ENCODE measurements at places on chromosomes 16 and 17.

DNA sequence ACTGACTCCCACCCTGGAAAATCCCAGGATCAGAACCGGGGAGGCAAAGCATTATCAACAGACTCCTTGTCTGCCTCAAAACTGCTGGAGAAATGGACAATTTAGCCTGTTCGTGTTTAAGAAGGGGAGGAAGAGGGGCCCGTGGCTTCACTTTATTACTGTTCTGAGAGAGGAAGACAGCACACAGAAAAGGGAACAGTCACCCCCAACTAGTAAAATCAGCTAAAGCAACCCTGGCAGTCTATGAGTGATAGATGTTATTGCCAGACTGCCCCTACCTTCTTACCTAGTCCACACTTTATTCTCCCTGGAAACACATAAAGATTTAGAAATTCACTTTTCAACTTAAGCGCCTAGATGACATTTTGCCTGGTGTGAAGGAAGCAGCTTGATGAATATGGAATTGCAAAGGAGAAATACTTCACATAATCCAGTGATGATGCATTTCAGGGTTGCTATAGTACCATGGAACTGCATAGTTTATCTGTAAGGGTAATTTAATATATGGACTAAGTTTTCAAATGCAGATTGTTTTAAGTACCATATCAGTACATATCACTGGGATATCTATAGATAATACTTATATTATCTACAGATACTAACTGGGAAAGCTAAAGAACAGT is 36.9 kb upstream of the TRAP1 start:
- DNase-seq, result no peak

DNA sequence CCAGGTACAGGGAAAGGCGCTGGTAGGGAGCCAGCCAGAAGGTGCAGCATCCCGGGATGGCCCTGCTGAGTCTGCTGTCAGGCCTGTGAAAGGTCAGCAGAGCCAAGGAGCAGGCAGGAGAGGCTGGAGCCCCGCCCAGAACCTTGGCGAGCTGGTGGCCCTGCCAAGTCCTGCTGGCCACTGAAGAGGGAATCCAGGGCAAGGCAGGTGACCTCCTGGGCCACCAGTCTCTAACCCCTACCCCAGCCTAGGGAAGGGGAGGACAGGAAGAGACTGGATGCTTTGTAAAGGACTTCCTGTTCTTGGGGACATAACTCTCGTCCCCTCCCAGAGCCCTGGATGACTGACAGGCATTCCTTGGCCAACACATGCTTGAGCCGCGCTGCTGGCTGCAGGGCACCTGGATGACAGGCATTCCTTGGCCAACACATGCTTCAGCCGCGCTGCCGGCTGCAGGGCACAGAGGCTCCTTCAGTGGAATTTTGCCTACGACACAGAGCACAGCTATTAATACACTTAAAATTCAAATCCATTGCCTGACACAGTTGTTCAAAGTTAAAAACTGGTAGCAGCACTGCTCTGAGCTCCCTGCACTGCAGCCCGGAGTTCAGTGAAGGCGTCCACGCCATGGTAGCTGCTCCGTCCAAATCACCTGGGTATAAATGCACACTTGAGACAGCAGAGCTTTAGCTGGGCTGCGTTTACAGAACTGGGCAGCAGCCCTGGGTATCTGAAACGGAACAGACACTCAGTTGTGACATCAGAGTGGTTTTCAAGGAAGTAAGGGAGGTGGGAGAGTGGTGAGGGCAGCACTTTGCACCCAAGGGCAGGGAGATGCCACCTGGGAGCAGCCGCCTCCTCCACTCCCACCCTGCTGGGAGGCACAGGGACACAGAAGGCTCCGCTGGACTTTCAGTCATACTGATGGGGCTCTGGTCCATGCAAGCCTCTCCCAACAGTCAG is 2.0 kb upstream of the BRICD5 start:
- peak; percentile 46 for DNase-seq

DNA sequence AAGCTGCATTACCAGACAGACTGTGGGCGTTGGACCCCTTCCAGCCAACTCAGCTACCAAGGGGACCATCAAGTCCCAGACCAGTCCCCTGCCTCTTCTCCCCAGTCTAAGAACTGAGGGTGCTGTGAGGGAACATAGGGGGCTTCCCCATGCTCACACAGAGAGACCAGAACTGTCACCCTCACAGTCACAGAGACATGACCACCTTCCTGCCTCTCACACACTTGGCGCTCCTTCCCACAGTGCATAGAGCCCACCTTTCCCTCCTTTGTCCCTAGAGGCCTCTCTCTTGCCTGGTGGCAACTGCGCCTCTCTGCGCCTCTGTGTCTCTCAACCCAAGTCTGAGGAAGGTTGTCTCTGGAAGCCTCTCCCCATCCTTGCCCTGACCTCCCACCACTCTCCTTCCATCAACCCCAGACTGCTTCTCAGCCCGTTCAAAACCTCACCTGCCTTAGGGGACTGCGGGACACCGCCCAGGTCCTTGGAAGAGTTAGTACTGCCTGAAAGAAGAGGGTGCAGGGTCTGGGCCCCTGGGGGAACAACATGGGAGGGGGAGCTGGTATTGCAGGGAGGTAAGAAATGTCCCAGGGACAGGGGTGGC is 6.1 kb upstream of the LHX1 start:
- DNase-seq, result no peak

- peak; percentile 54 for DNase-seq
Measured at GRCh38 chr17:49646391-49647255, 31.3 kb downstream of the SPOP start.

DNA sequence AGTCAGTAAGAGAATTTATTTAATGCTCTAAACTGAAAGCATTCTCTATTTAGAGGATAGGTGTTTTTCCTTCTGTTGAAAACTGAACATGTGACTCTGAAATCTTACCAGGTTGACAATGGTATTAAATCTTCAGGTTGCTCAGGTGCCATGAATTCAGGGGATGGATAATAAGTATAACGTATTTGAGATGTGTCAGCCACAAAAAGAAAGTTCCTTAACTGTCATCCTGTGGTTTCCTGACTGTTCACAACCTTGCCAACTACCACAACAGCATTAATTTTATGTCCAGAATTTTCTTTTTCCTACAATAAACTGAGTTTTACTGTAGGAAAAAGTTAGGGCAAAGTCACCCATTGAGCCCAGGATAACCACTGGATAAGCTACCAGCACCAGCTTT is 243.3 kb upstream of the PSMD7 start:
- DNase-seq, result no peak

GRCh38 chr16:23999663-24000062 is 163.9 kb downstream of the PRKCB start:
- DNase-seq, result peak; percentile 8

DNA sequence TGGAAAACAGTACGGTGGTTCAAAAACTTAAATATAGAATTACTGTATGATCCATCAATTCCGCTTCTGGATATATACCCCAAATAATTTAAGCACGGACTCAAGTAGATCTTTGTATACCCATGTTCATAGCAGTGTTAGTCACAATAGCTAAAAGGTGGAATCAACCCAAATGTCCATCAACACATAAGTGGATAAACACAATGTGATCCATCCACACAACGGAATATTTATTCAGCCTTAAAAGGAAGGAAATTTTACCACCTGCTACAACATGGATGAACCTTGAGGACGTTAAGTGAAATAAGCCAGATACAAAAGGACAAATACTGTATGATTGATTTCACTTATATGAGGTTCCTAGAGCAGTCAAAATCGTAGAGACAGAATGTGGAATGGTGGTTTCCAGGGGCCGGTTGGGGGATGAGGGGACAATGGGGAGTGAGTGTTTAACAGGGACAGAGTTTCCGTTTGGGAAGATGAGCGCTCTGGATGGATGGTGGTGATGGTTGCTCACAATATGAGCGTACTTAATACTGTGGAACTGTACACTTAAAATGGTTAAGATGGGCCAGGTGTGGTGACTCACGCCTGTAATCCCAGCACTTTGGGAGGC is 5.4 kb upstream of the RNF222 start:
- DNase-seq, result no peak

- DNase-seq, result no peak
Measured at GRCh38 chr17:5672141-5672540, 87.8 kb upstream of the NLRP1 start.

- no peak for DNase-seq
Measured at GRCh38 chr16:89395150-89396142, 94.9 kb downstream of the ANKRD11 start.

GRCh38 chr16:86288716-86289294 is 221.5 kb upstream of the FOXF1 start:
- no peak for DNase-seq

- DNase-seq, result no peak
Measured at GRCh38 chr16:68234188-68235107, 1.5 kb downstream of the ESRP2 start.

DNA sequence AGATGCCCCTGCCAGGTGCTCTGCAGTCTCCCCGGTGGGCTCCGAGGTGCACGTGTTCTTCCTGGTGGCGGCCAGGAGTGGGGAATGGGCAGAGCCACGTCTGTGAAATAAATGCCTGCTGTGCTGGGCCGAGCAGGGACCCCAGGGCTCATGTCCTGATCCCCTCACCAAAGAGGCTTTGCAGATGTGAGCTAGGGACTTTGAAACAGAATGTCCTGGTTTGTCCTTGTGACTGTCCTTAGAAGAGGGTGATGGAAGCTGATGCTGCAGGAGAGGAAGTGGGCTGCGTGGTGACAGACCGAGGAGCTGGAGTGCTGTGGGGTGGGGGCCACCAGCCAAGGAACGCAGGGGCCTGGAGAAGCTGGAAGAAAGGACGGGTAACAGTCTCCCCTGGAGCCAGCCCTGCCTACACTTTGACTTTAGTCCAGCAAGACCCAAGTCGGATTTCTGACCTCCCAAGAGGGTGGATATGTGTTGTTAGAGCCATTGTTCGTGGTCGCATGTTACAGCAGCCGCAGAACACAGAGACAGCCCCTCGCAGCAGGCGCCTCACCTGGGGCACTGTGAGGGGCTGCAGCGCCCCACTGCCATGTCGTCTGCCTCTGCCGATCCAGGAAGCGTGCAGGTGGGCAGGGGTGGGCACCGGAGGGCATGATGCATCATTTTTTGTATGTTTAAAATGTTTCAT is 217.9 kb upstream of the CIBAR2 start:
- no peak for DNase-seq

DNA sequence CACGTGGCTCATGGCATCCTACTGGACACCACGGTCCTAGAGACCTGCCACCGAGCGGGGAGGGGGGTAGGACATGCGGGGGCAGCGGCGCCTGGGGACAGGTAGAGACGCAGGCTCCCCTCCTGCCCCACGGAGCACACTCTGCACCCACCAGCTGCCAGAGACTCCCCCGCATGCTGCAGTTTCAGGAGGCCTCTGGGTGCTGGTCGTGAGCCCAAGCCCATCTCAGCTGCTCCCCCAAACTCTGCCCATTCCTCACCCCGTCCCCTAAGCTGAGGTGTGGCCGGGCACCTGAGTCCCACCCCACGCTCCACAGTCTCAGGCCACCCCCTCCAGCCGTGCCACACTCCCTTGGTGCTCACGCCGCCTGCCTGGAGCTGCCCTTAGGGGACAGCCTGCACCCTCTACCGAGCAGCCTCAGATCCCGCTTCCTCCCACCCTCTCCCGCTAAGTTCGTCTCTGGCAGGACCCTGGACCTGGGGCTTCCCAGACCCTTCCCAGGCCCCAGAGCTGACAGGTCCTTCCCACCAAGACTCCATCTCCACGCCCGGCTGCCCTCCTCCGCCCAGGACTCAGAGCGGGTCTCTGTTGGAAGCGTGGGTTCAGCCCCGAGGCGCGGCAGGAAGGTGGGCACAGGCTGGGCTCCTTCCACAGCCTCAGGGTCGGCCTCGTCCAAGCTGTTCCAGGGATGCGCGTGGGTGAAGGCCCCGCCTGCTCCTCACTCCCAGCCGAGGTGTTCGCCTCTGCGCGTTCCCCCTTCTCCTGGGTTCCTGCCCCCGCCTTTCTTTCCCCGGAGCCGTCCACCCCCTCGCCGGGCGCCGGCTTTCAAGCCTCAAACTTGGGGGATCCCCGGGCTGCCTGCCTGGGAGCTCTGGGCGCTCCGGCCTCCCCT is 1.3 kb downstream of the RAB40B start:
- DNase-seq, result no peak

DNA sequence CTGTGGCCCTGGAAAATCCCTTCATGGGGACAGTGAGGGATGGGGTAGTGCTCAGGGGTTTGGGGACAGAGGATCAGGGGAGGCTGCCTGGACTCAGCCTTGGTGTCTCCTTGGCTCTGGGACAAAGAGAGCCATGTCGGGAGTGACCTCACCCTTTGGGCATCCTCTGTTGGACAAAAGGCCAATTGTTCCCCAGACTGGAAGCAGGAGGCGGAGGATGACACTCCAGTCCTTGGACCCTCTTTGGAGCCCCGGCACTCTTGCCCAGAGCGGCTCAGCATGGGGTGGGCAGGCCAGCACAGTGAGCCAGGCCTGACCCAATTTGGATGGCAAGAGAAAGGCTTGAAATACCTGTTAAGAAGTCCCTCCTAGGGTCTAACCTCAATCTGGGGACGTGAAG is 39.4 kb upstream of the PHB1 start:
- no peak for DNase-seq

DNA sequence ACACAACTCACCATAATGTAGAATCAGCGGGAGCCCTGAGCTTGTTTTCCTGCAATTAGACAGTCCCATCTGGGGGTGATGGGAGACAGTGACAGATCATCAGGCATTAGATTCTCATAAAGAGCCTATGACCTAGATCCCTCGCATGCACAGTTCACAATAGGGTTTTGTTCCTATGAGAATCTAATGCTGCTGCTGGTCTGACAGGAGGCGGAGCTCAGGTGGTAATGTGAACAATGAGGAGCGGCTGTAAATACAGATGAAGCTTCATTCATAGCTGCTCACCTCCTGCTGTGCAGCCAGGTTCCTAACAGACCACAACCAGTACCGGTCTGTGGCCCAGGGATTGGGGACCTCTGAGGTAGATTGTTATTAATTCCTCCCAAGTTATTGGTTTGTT is 2.9 kb upstream of the DOK4 start:
- DNase-seq, result no peak

DNA sequence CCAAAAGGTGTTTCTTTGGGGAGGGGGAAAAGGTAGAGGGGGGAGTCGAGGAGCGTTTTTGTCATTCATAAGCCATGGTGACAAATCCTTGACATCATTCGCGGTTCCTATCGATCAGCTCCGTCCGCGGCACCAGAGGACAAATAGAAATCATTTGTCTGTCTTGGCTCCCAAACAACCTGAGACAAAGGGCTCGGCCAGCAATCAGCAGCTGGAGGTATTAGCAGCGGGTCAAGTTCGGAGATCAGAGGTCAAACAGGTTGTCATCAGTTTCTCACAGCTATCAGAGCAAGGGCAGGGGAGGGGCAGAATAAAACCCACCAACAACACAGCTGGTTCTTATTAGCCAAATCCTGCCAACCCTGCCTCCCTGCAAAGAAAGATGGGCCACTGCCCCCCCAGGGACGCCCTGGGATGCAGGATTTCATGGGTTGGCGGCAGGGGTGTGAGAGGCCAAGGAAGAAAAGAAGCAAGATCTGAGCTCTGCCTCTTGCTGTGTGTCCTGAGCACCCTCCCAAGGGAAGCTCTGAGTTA is 145.3 kb upstream of the LHX1 start:
- no peak for DNase-seq

GRCh38 chr16:47876511-47876910 is 279.3 kb downstream of the ABCC12 start:
- DNase-seq, result no peak

- no peak for DNase-seq
Measured at GRCh38 chr17:75128694-75129505, 2.6 kb downstream of the NT5C start.
